ENCODE measurements at places on chromosomes 5 and 9. TPM values are rescaled to one million over a fixed set of nuclear protein-coding genes. Genes with fewer than 3 reads are reported as not detected.

DNA sequence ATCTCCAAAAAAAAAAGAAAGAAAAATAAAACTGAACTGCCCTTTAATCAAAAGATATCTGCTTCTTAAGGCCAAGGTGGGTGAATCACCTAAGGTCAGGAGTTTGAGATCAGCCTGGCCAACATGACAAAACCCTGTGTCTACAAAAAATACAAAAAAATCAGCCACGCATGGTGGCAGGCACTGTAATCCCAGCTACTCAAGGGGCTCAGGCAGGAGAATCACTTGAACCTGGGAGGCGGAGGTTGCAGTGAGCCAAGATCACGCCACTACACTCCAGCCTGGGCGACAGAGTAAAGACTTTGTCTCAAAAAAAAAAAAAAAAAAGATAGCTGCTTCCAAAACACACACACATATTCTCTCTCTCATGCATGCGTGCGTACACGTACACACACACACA, 17.8 kb downstream of the SCAI start:
- peak overlapping the region; percentile 0 for H3K4me3 ChIP-seq
- peak overlapping the region; percentile 39 for H3K27ac ChIP-seq
- no peaks in the 10 kb centered on the region for H3K36me3 ChIP-seq
- no peaks in the 10 kb centered on the region for H3K27me3 ChIP-seq
- DNase-seq = no peak

Gene TAF11L7
- total RNA-seq = not detected

DNA sequence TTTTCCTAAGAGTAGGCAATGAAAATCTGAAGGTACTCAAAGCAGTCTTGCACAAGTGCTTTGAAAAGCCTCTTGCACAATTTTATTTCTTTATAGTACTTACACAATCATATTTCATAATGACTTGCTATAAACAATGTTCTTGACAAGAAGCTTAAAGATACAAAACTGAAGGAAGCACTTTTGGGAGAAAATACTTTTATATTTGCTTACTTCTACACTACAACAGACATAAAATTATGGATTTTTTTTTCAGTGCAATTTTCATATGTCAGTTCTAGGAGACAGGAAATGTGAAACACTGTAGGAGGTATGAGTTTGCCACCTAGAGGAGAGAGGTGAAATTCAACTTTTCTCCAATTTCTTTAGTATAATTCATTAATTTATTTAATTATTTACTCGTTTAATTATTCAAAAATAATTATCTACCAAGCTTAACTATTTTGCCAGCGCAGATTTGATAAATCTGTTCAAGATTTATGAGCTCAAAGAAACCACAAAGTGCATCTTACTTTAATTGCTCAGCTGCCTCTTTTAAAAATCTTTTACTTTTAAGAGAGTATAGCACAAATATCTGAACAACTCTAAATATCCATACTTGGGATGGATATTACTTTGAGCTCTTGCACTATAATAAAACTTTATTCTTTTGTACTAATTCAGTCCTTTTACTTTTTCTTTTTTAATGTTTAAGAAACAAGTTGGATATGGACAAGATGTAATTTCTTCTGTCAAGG, 29.0 kb upstream of the CDKN2B start:
- H3K27me3 ChIP-seq = no peaks in the 10 kb centered on the region
- DNase-seq = no peak
- H3K36me3 ChIP-seq = no peaks in the 10 kb centered on the region
- H3K4me3 ChIP-seq = no peak overlapping the region

DNA sequence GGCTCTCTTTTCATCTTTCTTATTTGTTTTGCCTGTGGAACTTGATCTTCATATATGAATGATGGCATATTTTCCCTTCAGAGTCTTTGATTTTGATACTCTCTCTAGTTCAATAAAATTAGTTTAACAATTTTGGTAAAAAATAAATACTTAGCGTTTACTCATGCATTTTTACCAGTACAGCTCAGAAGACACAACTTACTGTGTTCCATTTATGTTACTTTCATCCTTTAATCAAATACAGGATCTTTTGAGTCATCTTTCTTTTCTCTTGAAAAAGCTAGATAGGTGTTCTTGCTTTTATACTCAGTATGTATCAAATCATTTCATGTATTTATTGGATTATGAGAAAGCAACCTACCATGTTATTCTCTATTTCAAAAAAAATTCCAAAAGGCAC, 47.1 kb upstream of the RICTOR start:
- H3K36me3 ChIP-seq = no peaks in the 10 kb centered on the region
- H3K4me1 ChIP-seq = peaks cover 7% of the 10 kb centered on the region
- H3K27me3 ChIP-seq = peaks cover 4% of the 10 kb centered on the region
- H3K4me3 ChIP-seq = no peak overlapping the region

GRCh38 chr5:138833726-138834480, 41.2 kb downstream of the LRRTM2 start:
- no peak for DNase-seq
- no peaks in the 10 kb centered on the region for H3K36me3 ChIP-seq
- H3K4me3 ChIP-seq = no peak overlapping the region
- H3K4me1 ChIP-seq = peaks cover 13% of the 10 kb centered on the region

Gene SLC26A2
- 22.1 TPM for total RNA-seq

Gene BARHL1
- not detected for total RNA-seq

Gene BRIX1
- total RNA-seq = 59.7 TPM

Gene NUTM2G
- not detected for total RNA-seq

Gene PCDHGA6
- total RNA-seq = 5.1 TPM

Gene PCDHA7
- 0.72 TPM for total RNA-seq

Gene GGTA1
- total RNA-seq = not detected

GRCh38 chr5:34750206-34750605, 88.8 kb upstream of the TTC23L start:
- peaks cover 13% of the 10 kb centered on the region for H3K36me3 ChIP-seq
- peak overlapping the region; percentile 54 for H3K27ac ChIP-seq
- H3K27me3 ChIP-seq = no peaks in the 10 kb centered on the region
- no peak overlapping the region for H3K4me3 ChIP-seq
- DNase-seq = no peak

Gene CDH6
- 9.4 TPM for total RNA-seq

Gene ZNF454
- total RNA-seq = 3.8 TPM

DNA sequence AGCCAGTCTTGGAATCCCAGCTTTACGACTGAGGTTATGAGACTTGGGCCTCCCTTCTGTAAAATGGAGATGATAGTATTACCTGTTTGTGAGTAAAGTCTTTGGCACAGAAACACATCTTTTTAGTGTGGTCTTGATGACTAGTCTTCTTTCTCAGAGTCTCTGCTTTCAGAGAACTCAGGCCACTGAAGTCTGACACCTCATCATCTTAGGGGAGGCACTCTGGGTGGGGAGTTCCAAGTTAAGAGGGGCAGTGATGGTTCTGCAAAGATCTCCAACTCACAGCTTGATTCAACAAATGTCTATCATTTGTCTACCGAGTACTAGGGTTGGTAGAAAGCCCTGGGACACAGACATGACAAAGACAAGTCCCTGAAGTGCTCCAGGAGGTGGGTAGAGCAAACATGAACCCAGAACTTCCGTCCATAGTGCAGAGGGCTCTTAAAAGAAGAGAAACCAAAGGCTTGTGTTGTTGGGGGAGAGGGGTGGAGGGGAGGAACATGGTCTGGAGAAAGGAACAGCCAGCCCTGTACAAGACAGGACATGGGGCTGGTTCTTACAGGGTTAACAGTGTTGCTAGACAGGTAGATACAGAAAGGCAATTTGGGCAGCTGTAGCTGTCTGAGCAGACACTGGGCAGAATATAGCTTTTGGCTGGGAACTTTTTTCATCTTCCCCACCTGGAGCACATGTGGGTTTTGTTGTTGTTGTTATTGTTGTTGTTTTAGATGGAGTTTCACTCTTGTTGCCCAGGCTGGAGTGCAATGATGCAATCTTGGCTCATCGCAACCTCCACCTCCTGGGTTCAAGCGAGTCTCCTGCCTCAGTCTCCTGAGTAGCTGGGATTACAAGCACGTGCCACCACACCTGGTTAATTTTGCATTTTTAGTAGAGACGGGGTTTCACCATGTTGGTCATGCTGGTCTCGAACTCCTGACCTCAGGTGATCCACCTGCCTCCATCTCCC, 2.6 kb upstream of the CD14 start:
- H3K4me3 ChIP-seq = no peak overlapping the region
- DNase-seq = no peak
- H3K27ac ChIP-seq = no peak overlapping the region
- peaks cover 30% of the 10 kb centered on the region for H3K4me1 ChIP-seq
- H3K36me3 ChIP-seq = no peaks in the 10 kb centered on the region

DNA sequence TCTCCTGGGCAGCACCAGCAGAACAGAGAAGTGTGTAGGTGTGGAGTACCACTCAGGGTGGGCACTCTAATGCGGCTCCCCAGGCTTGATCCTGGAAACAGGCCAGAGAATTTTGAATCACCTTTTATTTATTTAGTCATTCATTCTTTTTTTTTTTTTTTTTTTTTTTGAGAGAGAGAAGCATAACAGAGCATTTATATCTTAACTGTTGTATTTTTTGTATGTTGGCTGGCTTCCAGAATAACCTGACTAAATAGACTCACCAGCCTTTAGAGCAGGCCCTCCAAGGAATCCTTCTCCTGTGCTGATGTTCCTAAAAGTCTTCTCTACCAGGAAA, 153.4 kb downstream of the PIK3R1 start:
- H3K4me1 ChIP-seq = peaks cover 14% of the 10 kb centered on the region
- no peaks in the 10 kb centered on the region for H3K27me3 ChIP-seq
- no peak overlapping the region for H3K4me3 ChIP-seq
- no peak for DNase-seq

Gene TTC23L
- total RNA-seq = 0.29 TPM

- H3K4me1 ChIP-seq = no peaks in the 10 kb centered on the region
- H3K36me3 ChIP-seq = no peaks in the 10 kb centered on the region
- H3K27me3 ChIP-seq = no peaks in the 10 kb centered on the region
- DNase-seq = no peak
- H3K27ac ChIP-seq = no peak overlapping the region
- H3K4me3 ChIP-seq = no peak overlapping the region
Measured at GRCh38 chr9:86141843-86142242, 42.5 kb upstream of the GOLM1 start.

- no peak overlapping the region for H3K4me3 ChIP-seq
- H3K4me1 ChIP-seq = no peaks in the 10 kb centered on the region
- no peak for DNase-seq
- H3K27ac ChIP-seq = no peak overlapping the region
- no peaks in the 10 kb centered on the region for H3K27me3 ChIP-seq
Measured at GRCh38 chr9:82572146-82572545, 490.8 kb downstream of the RASEF start.

DNA sequence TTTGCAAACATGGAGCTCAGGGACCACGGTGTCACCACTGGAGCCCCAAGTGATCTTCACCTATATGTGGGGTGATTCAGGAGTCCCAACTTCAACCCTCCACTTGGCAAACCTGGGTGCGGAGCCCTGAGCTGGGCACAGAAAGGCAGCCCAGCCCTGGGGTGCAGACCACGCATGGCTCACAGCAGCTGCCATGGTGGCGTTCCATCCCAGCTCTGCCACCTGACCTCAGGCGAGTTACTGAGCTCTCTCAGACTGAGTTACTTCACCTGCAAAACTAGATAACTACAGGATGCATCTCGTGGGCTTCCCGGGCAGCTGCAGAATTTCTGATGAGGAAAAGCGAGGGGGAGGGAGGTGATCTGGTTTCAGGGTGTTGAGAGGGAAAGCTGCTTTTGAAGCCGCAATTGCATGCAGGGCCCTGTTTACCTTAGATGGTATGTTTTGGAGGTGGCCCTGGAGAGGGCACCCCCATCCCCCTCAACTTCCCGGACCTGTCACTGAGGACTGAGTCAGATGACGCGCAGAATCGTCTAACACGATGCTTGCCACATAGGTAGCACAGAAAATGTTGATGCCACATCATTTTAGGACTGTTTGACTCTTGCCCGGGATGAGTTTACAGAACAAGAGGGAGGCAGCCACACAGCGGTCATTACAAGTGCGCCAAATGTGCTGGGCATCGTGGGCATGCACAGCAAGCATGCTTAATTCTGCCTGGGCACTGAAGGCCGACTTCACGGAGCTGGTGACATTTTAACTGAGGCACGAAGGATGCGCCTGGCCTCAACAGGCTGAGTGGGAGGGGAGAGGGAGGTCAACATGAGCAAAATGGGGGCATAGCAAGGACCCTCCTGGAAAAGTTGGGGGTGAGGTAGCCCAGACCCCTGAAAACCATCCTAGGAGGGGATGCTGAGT, 154.6 kb downstream of the COL23A1 start:
- no peaks in the 10 kb centered on the region for H3K4me1 ChIP-seq
- H3K27ac ChIP-seq = no peak overlapping the region
- peak; percentile 25 for DNase-seq
- no peaks in the 10 kb centered on the region for H3K27me3 ChIP-seq

- H3K4me1 ChIP-seq = no peaks in the 10 kb centered on the region
- no peak overlapping the region for H3K27ac ChIP-seq
Measured at GRCh38 chr5:147701468-147701867, 81.1 kb downstream of the JAKMIP2 start.

DNA sequence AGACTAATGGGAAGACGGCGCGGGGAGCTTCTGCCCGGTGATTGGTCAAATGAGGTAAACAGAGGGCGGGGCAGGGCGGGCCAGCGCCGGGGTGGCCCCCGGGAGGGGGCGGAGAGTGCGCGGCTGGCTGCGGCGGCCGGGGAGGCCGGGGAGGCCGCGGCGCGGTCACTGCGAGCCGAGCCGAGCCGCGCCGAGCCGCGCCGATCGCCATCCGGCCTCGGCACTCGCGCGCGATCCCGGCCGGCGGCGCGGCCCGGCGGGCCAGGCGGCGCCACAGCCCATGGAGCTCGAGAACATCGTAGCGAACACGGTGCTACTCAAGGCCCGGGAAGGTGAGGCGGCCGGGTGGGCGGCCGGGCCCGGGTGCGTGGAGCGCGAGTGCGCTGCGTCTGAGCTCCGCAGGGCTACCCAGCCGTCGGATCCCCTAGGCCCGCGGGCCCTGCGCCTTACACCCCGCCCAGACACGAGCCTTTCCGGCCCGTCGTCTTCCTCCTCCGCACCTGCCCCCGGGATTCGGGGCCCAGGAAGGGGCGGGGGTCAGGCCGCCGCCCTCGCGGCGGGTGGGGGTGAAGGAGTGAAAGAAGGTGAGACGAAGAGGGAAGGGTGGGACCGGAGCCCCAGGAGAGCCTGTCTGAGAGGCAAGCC, at the start of gene GRK6:
TSS of gene GRK6 (plus strand) at position 111 of the 645 bp plus-strand sequence. CDS start at position 281, 170 bp downstream.
- no peaks in the 10 kb centered on the region for H3K36me3 ChIP-seq
- H3K4me1 ChIP-seq = peaks cover 20% of the 10 kb centered on the region
- H3K27me3 ChIP-seq = no peaks in the 10 kb centered on the region
- peak within 1 kb of the TSS; percentile 80 for H3K27ac ChIP-seq

- H3K4me3 ChIP-seq = no peak overlapping the region
- H3K4me1 ChIP-seq = no peaks in the 10 kb centered on the region
- H3K27ac ChIP-seq = no peak overlapping the region
- DNase-seq = no peak
- H3K36me3 ChIP-seq = peaks cover 12% of the 10 kb centered on the region
- no peaks in the 10 kb centered on the region for H3K27me3 ChIP-seq
Measured at GRCh38 chr9:129919841-129920240, 84.6 kb downstream of the USP20 start.

Gene DOK3
- 1.5 TPM for total RNA-seq

- H3K4me1 ChIP-seq = peaks cover 8% of the 10 kb centered on the region
- H3K36me3 ChIP-seq = peaks cover 59% of the 10 kb centered on the region
- no peaks in the 10 kb centered on the region for H3K27me3 ChIP-seq
- no peak overlapping the region for H3K4me3 ChIP-seq
- H3K27ac ChIP-seq = no peak overlapping the region
- no peak for DNase-seq
Measured at GRCh38 chr5:462051-462481, 19.1 kb downstream of the EXOC3 start.

Gene PCDHA6
- 1.1 TPM for total RNA-seq

- H3K4me1 ChIP-seq = no peaks in the 10 kb centered on the region
- no peaks in the 10 kb centered on the region for H3K36me3 ChIP-seq
- DNase-seq = peak; percentile 18
- no peak overlapping the region for H3K4me3 ChIP-seq
- no peak overlapping the region for H3K27ac ChIP-seq
- H3K27me3 ChIP-seq = peaks cover 36% of the 10 kb centered on the region
Measured at GRCh38 chr9:81693671-81694378, 4.5 kb upstream of the TLE1 start.

Gene PDZD2
- total RNA-seq = 0.29 TPM

All from osteoblast (primary cell).